Gastroesophageal sphincter (tissue), 4 donors: ENCODE measurements at places on chromosomes 1 and 21. TPM values are rescaled to one million over a fixed set of nuclear protein-coding genes. Genes with fewer than 3 reads are reported as not detected.

Gene PRDM16
- total RNA-seq = 1.1 TPM

Gene ZNF670
- 1.7 TPM for total RNA-seq

Gene CYP2J2
- not detected for total RNA-seq

Gene SPRR1B
- not detected for total RNA-seq

Gene SLC37A1
- total RNA-seq = 7.8 TPM

Gene USH2A
- 0.39 TPM for total RNA-seq

Gene CDC20
- 0.54 TPM for total RNA-seq

Gene NHLH1
- total RNA-seq = not detected

DNA sequence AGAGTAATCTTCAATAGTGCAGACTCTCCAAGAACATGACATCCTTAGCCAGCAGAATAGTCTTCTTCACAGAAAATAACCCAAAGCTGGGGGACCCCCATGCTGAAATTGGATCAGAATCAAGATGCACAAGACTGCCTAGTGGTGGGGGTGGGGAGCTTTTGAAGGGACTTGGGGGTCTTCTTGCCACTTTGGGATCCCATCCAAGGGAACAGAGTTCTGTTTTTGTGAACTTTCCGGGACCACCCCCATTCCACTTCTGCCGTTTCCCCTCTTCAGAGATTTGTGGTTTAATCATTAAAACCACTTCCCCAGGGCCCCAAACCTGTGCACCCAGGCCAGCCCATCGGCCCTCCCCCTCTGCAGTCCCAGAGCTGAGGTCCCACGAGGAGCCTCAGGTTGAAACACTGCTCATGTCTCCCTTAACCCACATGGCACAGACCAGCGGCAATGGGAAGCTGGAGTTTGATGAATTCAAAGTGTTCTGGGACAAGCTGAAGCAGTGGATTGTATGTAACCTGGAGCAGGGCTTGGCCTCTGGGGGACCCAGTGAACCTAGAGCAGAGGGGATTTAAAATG lies 44.9 kb downstream of the CAPN9 start:
- ATAC-seq = no peak

GRCh38 chr1:59436637-59437036 lies 139.7 kb downstream of the FGGY start:
- no peak for ATAC-seq

DNA sequence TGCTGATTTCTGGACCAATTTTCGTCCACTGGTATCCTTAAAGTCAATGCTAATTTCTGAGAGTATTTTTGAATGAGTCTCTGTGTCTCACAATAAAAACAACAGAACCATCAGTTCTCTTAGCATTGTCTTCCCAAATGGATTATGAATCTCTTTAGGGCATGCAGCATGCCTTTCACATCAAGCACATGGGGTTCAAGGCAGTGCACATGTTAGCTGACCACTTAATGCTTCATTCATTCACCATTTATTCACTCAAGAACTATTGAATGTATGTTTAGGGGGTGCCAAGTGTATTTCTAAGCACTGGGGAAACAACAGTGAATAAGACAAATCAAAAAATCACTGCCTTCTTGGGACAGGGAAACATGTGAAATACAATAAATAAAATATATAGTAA lies 126.7 kb upstream of the SLC44A3 start:
- ATAC-seq = no peak

- ATAC-seq = no peak
These were observed 76.4 kb upstream of the ZBTB18 start for GRCh38 chr1:243974451-243975292.

DNA sequence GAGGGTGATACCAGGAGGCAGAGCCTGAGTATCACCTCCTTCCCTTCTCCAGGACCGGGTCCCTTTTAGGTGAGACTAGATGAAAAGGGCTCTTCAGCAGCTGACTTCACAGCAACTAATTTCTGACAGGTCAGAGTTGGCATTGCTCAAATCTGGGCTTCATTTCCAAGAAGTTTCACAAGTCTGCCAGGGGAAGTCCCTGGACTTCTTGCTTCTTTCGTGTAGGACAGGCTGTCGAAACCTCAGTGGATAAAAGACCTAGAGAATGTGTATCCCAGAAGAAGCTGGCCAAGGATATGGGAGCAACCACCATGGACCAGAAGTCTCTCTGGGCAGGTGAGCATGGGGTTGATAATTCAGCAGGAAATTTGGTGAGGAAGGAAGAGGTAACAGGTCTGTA lies at the start of gene CHI3L2:
CHI3L2 (plus strand) TSS at position 280 of the 400 bp plus-strand sequence; CDS start at position 297, 17 bp downstream.
- ATAC-seq = peak; percentile 48

GRCh38 chr21:9763807-9764206 lies 757.6 kb upstream of the TPTE start:
- no peak for ATAC-seq

DNA sequence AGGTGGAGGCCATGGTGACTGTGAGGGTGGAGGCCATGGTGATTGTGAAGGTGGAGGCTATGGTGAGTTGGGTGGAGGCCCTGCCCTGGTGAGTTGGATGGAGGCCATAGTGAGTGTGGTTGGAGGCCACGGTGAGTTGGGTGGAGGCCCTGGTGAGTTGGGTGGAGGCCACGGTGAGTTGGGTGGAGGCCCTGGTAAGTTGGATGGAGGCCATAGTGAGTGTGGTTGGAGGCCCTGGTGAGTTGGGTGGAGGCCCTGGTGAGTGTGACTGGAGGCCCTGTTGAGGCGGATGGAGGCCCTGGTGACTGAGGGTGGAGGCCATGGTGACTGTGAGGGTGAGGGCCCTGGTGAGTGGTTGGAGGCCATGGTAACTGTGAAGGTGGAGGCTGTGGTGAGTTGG lies 124.9 kb upstream of the VAMP3 start:
- ATAC-seq = no peak

GRCh38 chr1:182855911-182856310 lies 16.8 kb downstream of the DHX9 start:
- no peak for ATAC-seq

GRCh38 chr1:96259399-96259798 lies 462.2 kb upstream of the PTBP2 start:
- no peak for ATAC-seq

- no peak for ATAC-seq
These were observed 59.7 kb upstream of the TNFSF4 start for GRCh38 chr1:173266841-173267240.

GRCh38 chr1:181079382-181079781 lies 9.1 kb upstream of the IER5 start:
- no peak for ATAC-seq

- no peak for ATAC-seq
These were observed 110.7 kb upstream of the RAB3GAP2 start for GRCh38 chr1:220382994-220383393.

GRCh38 chr1:102472520-102472919 lies 475.8 kb upstream of the OLFM3 start:
- ATAC-seq = no peak

GRCh38 chr1:212561501-212561931 lies 47.0 kb upstream of the ATF3 start:
- no peak for ATAC-seq

DNA sequence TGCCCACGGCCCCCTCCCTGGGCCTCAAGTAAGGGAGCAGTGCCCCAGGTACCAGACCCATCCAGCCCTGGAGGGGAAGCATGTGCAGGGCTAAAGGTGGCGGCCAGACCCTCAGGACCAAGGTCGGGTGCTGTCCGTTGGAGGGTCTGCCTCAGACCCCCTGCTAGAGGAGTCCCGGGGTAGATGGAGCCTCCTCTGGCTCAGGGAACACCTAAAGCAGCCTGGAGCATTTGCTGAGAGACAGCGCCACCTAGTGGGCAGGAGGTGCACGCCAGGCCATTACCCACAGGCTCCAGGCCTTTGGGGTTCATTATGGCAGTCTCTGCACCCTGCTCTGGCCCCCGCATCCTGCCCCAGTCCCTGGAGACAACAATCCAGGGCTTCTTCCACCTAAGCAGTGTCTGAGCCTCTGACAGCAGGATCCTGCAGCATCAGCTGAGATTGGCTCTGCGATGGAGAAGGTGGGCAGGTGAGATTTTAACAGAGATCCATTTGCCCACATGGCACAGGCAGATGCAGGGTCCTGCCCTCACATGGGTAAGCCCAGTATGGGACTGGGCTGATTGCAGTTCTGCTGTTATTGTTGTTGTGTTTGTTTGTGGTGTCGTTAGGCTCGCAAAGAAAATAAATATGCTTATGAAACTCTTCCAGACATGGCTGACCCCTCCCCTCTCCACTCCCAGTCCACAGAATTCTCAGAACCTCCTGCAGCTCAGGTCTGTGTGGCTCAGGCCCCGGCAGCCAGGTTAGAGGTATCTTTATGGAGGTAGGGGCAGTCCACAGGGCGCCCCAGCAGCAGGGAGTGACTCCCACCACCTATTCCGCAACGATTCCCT lies 42.4 kb downstream of the CTNNBIP1 start:
- peak; percentile 76 for ATAC-seq

DNA sequence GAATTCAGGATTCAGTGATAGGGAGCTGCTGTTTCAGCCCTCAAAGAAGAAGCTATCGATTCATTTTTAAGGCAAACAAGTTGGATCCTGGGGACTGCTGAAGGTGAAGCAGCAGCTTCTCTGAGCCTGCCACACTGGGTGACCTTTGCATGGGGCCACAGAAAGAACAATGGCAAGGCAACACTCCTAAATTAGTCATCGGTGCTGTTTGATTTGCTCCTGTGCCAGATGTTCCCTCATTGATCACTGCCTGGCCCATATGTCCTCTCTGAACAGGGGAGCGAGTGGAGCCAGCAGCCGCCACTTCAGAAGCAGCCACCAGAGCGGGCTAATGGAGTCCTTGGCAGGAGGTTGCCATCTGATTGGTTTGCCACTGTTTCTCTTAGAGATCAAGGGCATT lies 391.5 kb downstream of the NTNG1 start:
- ATAC-seq = no peak

DNA sequence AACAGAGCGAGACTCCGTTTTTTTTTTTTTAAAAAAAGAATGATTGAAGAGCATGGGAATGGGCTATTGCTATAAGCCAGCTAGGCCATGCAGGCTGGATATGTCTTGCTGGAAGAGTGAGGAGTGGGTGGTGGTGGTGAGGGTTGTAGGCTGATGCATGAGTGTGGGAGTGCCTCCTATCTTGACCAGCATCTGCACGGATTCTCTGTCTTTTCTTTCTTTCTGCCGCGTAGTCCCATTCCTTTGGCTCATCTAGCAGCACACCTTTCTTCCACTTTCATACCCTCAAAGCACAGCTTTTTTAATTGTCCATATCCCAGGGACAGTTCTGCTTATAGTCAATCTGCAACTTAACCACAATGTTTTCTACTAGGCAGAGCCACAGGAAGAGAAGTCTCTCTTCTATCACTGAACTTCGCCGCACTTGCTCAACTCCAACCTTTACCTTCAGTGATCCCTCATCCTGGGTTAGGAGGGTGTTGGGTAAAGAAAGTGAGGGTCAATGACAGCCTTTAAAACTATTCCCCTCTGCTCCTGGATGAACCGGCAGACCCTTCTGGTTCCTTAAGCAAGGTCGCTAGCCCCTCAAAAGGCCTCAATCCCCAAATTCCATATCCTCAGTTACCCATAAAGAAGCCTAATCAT lies 15.2 kb downstream of the ADCY10 start:
- no peak for ATAC-seq

DNA sequence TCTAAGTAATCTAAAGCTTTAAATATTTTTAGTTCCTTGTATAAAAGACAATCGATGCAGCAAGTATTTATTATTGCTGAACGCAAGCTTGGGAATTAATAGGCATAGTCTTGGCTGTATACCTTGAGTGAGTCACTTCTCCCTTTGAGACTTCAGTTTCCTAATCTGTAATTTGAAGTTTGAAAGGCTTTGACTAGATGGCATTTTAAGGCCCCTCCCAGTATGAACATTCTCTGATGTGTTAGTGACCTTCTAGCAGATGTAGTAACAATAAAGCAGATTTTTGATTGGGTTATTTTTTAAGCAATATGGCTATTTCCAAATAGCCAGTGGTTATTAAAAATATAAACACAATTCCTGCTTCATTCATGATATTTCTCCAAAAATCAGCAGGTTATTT lies 58.2 kb downstream of the DUSP10 start:
- no peak for ATAC-seq

- ATAC-seq = no peak
These were observed 63.8 kb downstream of the ARHGEF16 start for GRCh38 chr1:3518256-3518655.

DNA sequence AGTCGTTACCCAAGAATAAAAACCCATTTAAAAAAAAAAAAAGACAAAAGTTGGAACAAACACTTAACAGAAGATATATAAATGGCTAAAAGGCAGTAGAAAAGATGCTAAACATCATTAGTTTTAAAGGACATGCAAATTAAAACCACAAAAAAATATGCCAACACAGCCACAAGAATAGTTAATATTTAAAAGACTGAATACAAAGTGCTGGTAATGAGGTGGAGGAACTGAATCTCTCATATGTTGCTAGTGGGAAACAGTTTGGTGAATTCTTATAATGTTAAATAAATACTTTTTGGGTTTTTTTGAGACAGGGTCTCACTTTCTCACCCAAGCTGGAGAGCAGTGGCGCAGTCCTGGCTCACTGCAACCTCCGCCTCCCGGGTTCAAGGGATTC lies 10.0 kb downstream of the LRRC40 start:
- ATAC-seq = no peak

- ATAC-seq = no peak
These were observed 27.1 kb upstream of the AJAP1 start for GRCh38 chr1:4627353-4627752.

GRCh38 chr1:235375919-235376605 lies 8.8 kb downstream of the TBCE start:
- no peak for ATAC-seq

- no peak for ATAC-seq
These were observed 12.5 kb upstream of the SRM start for GRCh38 chr1:11072216-11072917.

GRCh38 chr1:220003015-220003414 lies 43.3 kb downstream of the EPRS1 start:
- ATAC-seq = no peak

- ATAC-seq = no peak
These were observed 46.2 kb upstream of the EDEM3 start for GRCh38 chr1:184800876-184801275.

GRCh38 chr1:181514298-181515290 lies 31.3 kb downstream of the CACNA1E start:
- ATAC-seq = no peak

GRCh38 chr1:156813750-156814570 lies 2.7 kb downstream of the SH2D2A start:
- ATAC-seq = peak; percentile 64

GRCh38 chr1:77382366-77382765 lies 100.5 kb downstream of the AK5 start:
- no peak for ATAC-seq
